ENCODE measurements at places on chromosomes 1 and 21.

DNA sequence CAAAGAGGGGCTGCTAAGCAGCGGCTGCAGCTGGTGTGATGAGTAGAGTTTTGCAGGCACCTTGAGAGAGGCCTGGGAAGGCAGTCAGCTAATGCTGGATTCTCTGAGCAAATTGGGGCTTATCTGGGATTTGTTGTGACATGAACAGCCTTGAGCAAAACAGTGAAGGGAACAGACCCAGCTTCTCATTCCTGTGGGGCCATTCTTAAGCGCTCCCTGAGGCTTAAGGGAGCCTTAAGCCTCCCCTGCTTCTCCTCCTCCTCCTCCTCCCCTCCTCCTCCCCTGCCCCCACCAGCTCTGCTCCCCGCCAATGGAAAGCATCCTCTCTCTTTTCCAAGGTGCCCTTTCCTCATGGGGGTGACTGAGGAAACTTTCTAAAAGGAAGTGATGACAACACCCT is 21.3 kb downstream of the HMGCS2 start:
- DNase-seq, result no peak

DNA sequence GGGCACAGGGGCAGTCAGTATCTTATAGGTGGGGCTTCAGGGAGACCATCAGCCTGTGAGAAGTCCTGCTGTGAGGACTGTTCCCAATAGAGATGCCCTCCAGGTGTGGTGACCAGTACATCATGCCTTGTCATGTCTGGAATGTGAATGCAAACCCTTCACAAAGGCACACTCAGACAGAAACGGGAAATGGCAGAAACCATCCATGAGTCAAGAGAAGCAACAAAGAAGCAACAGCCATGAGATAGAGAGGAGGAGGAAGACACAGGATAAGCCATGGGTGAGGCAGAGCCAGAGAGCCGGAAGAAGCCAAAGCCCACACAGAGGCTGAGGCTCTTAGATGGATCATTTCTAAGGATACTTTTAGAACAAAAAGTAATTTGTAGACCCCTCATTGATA is 20.1 kb upstream of the ZP4 start:
- DNase-seq, result no peak

DNA sequence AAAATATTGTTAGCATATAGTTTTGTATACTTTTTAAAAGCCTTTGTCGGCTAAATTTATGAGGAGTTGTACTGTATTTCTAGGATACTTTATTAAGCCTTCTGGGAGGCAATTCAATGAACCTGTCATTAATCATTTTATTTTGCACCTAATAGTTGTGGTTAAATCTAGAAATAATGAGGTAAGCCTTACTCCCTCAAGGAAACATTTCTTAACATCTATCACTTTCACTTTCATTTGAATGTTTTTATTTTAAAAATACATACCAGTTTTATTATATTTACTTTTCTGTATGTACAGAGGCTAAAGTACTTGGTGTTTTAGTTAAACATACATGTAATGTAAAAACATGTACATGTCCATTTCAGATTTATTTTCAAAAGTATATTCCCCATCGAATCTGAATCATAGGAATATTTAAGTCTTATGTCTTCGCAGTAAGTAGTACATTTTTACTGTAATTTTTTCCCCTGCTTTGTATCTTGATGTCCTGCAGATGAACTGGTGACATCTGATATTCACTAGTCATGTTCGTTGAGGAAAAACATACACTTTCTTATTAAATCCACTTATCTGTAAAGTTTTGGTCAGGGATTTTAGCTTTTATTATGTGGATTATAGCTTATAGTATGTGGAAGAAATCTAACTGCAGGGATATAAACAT is 82.8 kb downstream of the DISP1 start:
- DNase-seq, result no peak

GRCh38 chr1:174028495-174028894 is 6.3 kb upstream of the RC3H1 start:
- DNase-seq, result no peak

- DNase-seq, result no peak
Measured at GRCh38 chr1:206544562-206545257, 37.4 kb downstream of the RASSF5 start.

DNA sequence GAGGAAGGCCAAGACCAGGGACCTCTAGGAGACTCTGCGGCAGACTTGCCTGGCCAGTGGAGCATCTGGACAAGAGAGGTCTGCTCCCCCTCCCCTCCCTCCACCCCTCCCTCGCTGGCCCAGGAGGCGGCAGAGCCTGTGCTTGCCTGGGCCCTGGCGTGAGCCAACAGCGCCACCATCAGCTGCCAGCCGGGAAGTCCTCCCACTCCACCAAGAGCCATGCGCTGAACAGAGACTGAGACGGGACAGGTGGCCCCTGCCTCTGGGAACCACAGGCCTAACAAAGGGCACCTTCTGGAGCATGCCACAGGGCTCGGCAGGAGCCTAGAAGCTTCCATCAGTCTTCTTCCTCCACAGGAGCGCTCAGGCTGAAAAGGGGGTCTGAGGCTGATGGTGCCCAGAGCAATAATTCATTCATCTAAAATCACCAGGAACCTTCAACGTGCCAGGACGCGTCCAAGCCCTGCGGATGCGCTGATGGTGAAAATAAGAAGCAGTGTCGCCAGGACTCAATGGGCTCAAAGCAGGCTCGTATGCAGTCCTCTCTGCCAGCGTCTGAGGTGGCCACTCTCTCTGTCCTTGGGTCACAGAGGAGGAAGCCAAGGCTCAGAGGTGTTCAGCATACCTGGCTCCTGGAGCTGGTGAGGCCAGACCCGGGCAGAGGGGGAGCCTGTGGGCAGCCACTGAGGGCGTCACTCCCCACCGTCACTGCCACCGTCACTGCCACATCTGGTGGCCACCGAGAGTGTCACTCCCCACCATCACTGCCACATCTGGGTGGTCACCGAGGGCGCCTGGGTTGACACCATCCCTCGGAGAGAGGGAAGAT is 161.2 kb downstream of the NPHP4 start:
- DNase-seq, result no peak

DNA sequence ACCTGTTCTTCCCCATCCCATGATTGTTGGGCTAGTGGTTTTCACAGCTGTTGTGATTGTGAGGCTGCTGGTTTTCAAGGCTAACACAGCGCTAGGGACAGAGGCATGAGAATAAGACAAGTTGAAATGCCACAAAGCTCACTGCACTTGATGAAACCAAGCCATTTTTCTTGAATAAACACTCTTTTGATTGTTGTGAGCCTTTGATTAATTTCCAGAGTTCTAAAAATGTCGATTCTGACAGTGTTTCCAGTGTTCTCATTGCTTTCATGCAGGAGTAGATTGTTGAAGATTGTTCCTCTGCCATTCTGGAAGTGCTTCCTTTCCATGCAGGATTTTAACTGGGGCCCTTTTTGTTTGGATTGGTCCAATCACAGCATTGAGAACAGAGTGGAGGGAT is 134.9 kb upstream of the GRIK3 start:
- no peak for DNase-seq

- no peak for DNase-seq
Measured at GRCh38 chr1:10450836-10451235, 1.0 kb downstream of the CORT start.

Data from GM04504 (cell line).